Neural crest cell (in vitro differentiated cells): ENCODE measurements at places on chromosomes 5 and 9. TPM values are rescaled to one million over a fixed set of nuclear protein-coding genes. Genes with fewer than 3 reads are reported as not detected.

GRCh38 chr5:138820695-138821094, 54.4 kb downstream of the LRRTM2 start:
- H3K4me3 ChIP-seq = no peak overlapping the region
- no peak overlapping the region for H3K27ac ChIP-seq
- no peaks in the 10 kb centered on the region for H3K27me3 ChIP-seq

- H3K4me3 ChIP-seq = no peak overlapping the region
- no peaks in the 10 kb centered on the region for H3K27me3 ChIP-seq
- peaks cover 72% of the 10 kb centered on the region for H3K4me1 ChIP-seq
- H3K27ac ChIP-seq = no peak overlapping the region
Observed at GRCh38 chr5:127311349-127311748, 20.8 kb downstream of the MEGF10 start.

DNA sequence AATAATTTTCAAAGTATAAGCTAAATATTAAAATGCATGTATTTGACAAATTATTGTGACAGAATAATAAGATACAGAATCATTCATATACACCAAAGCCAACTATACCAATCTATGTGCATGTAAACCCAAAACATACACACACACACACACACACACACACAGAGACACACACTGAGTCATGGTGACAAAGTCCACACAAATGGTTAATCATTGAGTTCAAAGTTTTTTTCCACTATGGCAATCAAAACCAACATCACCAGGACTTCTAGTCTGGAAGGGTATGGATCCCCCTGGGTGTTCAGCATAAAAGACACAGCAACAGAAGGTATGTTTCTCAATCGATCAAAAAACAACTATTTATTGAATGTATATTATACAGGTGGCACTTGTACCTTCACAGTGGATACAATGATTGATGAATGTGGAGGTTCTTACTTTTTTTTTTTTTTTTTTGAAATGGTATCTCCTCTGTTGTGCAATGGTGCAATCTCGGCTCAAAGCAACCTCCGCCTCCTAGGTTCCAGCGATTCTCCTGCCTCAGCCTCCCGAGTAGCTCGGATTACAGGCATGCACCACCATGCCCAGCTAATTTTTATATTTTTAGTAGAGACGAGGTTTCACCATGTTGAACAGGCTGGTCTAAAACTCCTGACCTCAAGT, 137.0 kb downstream of the PDE4D start:
- H3K4me3 ChIP-seq = no peak overlapping the region
- H3K36me3 ChIP-seq = no peaks in the 10 kb centered on the region
- H3K27ac ChIP-seq = no peak overlapping the region

DNA sequence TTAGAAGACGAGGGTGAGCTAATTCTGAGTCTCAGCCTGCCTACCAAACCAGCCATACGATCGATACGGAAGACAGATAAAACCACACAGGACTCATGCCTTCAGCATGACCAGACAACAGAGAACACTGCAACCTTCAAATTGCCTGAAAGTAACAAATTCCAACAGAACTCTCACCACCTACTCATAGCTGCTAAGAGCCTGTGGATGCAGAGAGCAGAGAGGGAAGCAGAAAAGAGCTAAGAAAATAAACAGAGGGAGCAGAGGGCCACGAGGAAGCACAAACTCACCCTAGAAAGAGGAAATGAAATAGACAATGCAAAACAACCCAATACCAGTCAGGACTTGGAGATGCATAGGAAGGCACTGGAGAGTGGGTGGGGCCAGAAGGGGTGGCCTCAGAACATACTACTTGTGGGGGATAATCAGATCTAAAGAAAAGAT, 86.7 kb upstream of the TAS2R1 start:
- peaks cover 4% of the 10 kb centered on the region for H3K36me3 ChIP-seq
- no peak overlapping the region for H3K4me3 ChIP-seq
- peaks cover 7% of the 10 kb centered on the region for H3K4me1 ChIP-seq
- H3K27ac ChIP-seq = no peak overlapping the region
- peaks cover 3% of the 10 kb centered on the region for H3K27me3 ChIP-seq

DNA sequence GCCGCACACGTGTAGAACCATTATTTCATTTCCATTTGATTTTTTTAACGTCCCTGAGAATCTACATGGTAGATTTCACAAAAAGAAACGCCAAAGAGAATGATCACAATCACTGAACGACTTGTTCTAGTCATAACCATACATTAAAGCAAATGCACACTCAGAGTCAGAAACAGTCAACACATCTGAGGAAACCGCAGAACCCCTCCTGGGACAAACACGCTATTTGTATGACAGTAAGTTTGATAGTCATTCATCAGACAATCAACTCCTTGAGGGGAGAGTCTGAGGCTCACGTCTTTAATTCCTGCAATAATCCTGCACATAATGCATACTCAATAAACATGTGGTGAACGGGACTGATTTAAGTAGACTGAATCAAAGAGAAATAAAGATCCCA, 129.2 kb downstream of the MED27 start:
- no peak overlapping the region for H3K27ac ChIP-seq
- no peaks in the 10 kb centered on the region for H3K36me3 ChIP-seq
- H3K27me3 ChIP-seq = no peaks in the 10 kb centered on the region
- peaks cover 15% of the 10 kb centered on the region for H3K4me1 ChIP-seq
- no peak overlapping the region for H3K4me3 ChIP-seq
- no peak for DNase-seq

GRCh38 chr5:56011835-56012234, 17.1 kb upstream of the IL6ST start:
- DNase-seq = no peak
- H3K4me3 ChIP-seq = no peak overlapping the region
- H3K27me3 ChIP-seq = no peaks in the 10 kb centered on the region
- no peak overlapping the region for H3K27ac ChIP-seq
- no peaks in the 10 kb centered on the region for H3K4me1 ChIP-seq

GRCh38 chr5:155103146-155103545, 89.6 kb downstream of the KIF4B start:
- no peaks in the 10 kb centered on the region for H3K36me3 ChIP-seq
- H3K4me3 ChIP-seq = no peak overlapping the region
- no peak for DNase-seq
- no peaks in the 10 kb centered on the region for H3K4me1 ChIP-seq
- no peak overlapping the region for H3K27ac ChIP-seq

GRCh38 chr5:149677731-149678130, 52.4 kb upstream of the PPARGC1B start:
- H3K27me3 ChIP-seq = peaks cover 19% of the 10 kb centered on the region
- no peak overlapping the region for H3K4me3 ChIP-seq
- H3K27ac ChIP-seq = no peak overlapping the region
- no peak for DNase-seq

DNA sequence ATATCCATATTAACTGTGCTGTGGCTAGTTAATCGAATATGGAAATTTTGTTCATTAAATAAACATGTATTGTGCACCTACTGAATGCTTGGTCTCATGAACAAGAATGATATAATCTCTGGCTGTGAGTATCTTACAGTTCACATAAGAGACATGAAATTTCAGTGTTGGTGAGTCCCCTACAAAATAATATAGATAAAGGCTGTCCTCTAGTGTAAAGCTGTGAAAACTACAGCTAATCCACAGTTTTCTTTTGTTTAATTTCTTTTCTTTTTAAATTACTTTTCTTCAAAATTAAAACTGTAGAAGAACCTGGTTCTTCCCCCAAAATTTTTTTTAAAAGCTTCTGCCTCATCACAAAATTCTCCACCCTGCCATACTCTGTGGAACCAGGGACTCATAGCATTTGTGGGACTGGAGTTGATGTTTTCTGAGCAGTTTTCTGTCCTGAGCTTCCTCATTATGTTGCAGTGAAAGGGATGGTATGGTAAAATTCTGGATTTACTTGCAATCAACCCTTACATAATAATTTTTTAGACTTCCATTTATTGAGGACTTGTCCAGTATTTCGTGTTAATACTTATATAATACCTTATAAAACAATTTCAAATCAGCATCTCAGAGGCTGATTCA, 135.0 kb downstream of the STK32A start:
- no peak overlapping the region for H3K4me3 ChIP-seq
- no peaks in the 10 kb centered on the region for H3K36me3 ChIP-seq
- H3K27me3 ChIP-seq = no peaks in the 10 kb centered on the region

DNA sequence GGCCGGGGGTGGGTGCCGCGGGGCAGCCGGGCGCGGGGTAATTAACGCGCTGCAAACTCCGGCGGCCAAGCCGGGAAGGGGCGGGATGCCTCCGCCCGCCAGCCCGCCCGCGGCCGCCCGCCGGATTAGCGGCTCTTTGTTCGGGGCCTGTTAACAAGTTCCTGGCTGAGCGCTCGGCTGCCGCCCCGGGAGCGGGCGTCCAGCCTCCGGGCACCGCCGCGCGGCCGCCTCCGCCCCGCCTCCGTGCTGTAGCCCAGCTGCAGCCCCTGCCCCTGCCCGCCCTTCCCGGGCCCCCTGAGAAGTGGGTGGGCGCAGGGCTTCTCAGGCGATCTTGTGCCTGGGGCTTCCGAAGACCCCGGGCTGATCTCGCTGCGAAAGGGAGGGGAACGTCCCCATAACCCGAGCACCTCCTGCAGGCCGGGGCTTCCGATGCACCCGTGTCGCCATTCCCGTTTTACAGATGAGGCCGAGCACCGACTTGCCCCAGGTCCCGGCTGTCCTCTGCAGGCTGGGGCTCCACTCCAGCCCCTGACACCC, 7.5 kb downstream of the UNC5A start:
- DNase-seq = peak; percentile 53

DNA sequence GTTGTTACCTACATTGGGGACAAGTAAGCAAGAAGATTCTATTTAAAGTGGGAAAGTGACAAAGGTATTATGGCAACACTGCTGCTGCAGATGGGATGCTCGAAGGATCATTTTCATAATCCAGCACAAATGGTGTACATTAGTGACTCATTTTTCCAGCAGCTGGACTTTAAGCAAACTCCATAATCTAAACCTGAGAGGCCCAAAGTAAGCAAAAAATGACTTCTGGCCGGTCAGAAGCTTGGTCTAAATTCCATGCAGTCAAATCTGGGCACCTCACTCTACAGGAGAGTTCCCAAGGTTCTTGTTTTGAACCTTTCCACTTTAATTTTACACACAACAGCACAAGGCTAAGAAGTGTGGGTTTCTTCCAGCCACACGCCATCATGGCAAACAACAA, 43.6 kb upstream of the TRAF1 start:
- no peak overlapping the region for H3K4me3 ChIP-seq
- H3K27ac ChIP-seq = no peak overlapping the region
- H3K36me3 ChIP-seq = no peaks in the 10 kb centered on the region
- H3K27me3 ChIP-seq = peaks cover 7% of the 10 kb centered on the region
- DNase-seq = no peak

DNA sequence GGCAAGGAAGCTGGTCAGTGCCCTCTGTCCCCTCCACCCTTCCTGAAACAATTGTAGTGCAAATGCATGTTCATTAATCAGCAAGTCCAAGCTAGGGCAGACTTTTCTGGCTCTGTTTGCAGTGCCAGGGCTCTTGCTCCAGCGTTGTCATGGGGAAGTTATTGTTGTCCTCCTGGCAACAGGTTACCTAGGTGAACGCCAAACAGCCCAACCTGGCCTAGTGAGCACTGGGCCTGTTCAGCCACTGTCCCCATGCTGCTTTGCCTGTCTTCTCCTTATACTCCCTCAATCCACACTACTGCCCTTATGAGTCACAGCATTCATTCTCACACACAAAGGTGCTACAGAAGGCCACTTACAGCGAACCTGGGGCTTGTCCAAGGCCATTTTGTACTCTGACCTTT, 34.5 kb upstream of the GLIS3 start:
- DNase-seq = no peak
- no peak overlapping the region for H3K27ac ChIP-seq
- peaks cover 14% of the 10 kb centered on the region for H3K4me1 ChIP-seq

DNA sequence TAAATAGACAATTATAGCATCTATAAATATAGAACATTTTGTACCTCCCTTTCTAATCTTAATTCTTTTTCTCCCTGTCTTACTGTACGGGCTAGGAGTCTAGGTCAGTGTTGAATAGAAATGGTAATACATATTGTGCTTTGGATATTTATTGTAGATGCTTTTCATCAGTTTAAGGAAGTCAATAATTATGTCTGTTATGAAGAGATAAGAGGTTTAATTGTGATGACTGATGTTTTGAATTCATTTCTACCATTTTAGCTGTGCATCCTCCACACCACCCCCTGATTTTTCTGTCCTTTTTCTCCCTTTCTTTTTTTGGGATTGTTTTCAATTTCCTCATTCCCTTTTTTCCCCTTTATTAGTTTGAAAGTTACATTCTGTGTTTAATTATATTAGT, 95.8 kb downstream of the DOCK2 start:
- DNase-seq = no peak
- H3K36me3 ChIP-seq = no peaks in the 10 kb centered on the region
- H3K27me3 ChIP-seq = peaks cover 4% of the 10 kb centered on the region
- no peak overlapping the region for H3K4me3 ChIP-seq
- H3K4me1 ChIP-seq = no peaks in the 10 kb centered on the region

GRCh38 chr5:167332309-167332708, 959.1 kb upstream of the WWC1 start:
- peaks cover 37% of the 10 kb centered on the region for H3K4me1 ChIP-seq
- peak overlapping the region; percentile 13 for H3K27ac ChIP-seq
- H3K4me3 ChIP-seq = no peak overlapping the region

GRCh38 chr5:120252839-120253238, 211.3 kb upstream of the PRR16 start:
- H3K4me3 ChIP-seq = no peak overlapping the region
- no peaks in the 10 kb centered on the region for H3K27me3 ChIP-seq
- DNase-seq = no peak
- H3K4me1 ChIP-seq = peaks cover 4% of the 10 kb centered on the region
- no peaks in the 10 kb centered on the region for H3K36me3 ChIP-seq

DNA sequence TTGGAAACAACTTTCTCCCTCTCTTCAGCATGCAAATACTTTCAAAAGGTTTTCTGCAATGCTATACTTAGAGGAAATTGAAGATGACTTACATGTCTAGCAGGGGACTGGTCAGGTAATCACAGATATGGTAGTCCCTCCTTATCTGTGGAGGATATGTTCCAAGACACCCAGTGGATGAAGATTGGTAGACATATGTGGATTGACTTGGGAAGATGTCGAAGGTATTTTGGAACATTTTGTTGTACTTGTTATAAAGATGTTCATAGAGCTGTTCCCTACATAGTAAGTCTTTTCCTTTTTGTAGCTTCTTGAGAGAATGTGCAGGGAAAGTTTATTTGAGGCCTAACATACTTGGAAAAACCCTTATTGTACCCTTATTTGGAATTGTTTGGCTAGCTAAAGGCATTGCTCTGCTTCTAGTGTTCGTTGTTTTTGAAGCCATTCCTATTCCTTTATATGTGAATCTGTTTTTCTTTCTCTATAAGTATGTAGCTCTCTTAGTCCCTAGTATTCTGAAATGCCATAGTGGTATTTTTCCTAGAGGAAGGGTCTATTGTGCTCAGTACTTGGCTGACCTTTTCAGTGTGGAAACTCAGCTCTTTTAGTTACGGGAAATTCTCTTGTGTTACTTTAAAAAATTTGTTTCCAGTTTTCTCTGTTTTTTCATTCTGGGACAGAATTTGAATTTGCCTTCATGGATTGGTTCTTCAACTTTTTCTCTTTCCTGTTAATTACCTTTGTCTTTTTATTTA, 25.7 kb downstream of the GPR151 start:
- no peaks in the 10 kb centered on the region for H3K4me1 ChIP-seq
- H3K4me3 ChIP-seq = no peak overlapping the region
- no peak overlapping the region for H3K27ac ChIP-seq
- H3K27me3 ChIP-seq = no peaks in the 10 kb centered on the region

Gene C5orf58
- not detected in 2 replicates for total RNA-seq

Gene ZFP2
- 2.9 and 3.4 TPM in 2 replicates for total RNA-seq

Gene CEP78
- total RNA-seq = 66.4 and 71.0 TPM in 2 replicates

Gene CDO1
- total RNA-seq = 27.6 and 28.9 TPM in 2 replicates

Gene DND1
- 4.2 and 4.6 TPM in 2 replicates for total RNA-seq

Gene STKLD1
- total RNA-seq = 2.8 and 2.9 TPM in 2 replicates

Gene PCDHGC4
- total RNA-seq = 14.8 and 15.9 TPM in 2 replicates

Gene HAPLN1
- 0.75 and 1.4 TPM in 2 replicates for total RNA-seq

Gene FRRS1L
- total RNA-seq = 3.4 and 3.9 TPM in 2 replicates

Gene NSD1
- 122 TPM in 2 replicates for total RNA-seq

Gene TPM2
- 159 and 168 TPM in 2 replicates for total RNA-seq

Gene AGGF1
- 26.6 and 26.9 TPM in 2 replicates for total RNA-seq

Gene ZNF658
- total RNA-seq = 8.0 and 8.1 TPM in 2 replicates
